ENCODE measurements at places on chromosomes 3 and 15. TPM values are rescaled to one million over a fixed set of nuclear protein-coding genes. Genes with fewer than 3 reads are reported as not detected.

Gene KIF23
- polyA plus RNA-seq: 11.3 TPM

- no peaks in the 10 kb centered on the region for H3K27me3 ChIP-seq
- no peaks in the 10 kb centered on the region for H3K4me1 ChIP-seq
- H3K36me3 ChIP-seq: no peaks in the 10 kb centered on the region
- no peak for DNase-seq
Observed at GRCh38 chr3:18747383-18747782, 322.2 kb upstream of the SATB1 start.

Gene FSIP1
- polyA plus RNA-seq: not detected

Gene TGM4
- polyA plus RNA-seq: 0.10 TPM

Gene DZIP1L
- 0.39 TPM for polyA plus RNA-seq

Gene ATP2B2
- polyA plus RNA-seq: 4.0 TPM

Gene ATP13A5
- not detected for polyA plus RNA-seq

DNA sequence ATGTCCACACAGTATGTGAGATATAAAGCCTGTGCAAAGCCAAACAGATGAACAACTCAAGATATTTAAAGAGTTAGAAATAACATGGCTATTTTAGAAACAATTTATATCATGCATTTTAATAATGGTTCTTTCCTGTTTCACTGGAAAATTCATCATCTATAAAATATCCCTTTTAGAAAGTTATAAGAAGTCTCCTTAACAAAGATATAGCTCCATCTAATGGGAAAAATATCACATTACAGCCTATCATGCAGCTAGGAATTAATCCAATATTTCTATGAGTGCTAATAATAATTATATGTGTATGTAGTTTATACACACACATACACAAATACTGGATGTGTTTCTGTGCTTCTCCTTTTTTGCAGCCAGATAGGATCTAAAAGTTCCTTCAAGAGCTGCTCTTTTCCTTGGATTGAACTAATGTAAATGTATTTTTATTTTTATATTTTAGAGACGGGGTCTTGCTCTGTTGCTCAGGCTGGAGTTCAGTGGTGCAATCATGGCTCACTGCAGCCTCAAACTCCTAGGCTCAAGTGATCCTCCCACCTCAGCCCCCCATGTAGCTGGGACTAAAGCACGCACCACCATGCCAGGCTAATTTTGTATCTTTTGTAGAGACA is 21.6 kb downstream of the RPL22L1 start:
- no peak for DNase-seq
- no peaks in the 10 kb centered on the region for H3K36me3 ChIP-seq
- H3K4me1 ChIP-seq: no peaks in the 10 kb centered on the region
- no peak overlapping the region for H3K4me3 ChIP-seq
- no peak overlapping the region for H3K27ac ChIP-seq

Gene NBEAL2
- polyA plus RNA-seq: 12.4 TPM

All from HepG2 (cell line).